ENCODE measurements at places on chromosomes 4 and X. TPM values are rescaled to one million over a fixed set of nuclear protein-coding genes. Genes with fewer than 3 reads are reported as not detected.

DNA sequence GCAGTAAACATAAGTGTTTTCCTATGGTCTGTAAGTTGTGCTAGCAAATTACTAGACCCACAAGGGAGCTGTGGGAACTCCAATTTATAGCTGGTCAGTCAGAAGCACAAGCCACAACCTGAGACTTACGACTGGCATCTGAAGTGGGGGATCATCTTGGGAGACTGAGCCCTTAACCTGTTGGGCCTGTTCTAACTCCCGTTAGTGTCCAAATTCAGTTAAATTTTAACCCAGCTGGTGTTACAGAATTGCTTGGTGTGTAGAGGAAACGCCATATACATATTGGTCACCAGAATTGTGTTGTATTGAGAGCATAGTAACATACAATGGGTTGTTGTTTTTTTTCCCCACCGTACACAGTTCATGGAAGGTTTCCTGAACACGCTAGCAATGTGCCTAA is 25.1 kb upstream of the NFXL1 start:
- H3K4me1 ChIP-seq: no peaks in the 10 kb centered on the region
- H3K4me3 ChIP-seq: no peak overlapping the region
- no peak for DNase-seq
- H3K27ac ChIP-seq: no peak overlapping the region

DNA sequence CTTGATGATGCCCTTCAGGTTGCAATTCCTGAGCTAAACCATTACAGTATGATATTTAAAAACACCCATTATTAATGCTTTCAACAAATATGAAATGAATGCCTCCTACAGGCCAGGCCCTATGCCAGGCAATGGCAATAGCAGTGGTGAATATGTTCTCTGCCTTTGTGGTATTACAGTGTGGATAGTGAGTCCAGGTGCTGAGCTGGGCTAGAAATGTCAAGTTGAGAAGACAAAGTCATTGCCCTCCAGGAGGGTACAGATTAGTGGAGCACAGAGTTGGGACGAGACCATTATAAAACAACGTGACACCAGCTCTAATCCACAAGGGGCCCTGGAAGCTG is 81.9 kb downstream of the RBM47 start:
- peaks cover 24% of the 10 kb centered on the region for H3K4me1 ChIP-seq
- H3K27me3 ChIP-seq: no peaks in the 10 kb centered on the region
- DNase-seq: no peak
- H3K36me3 ChIP-seq: no peaks in the 10 kb centered on the region

The TENT5D gene
- not detected for total RNA-seq

DNA sequence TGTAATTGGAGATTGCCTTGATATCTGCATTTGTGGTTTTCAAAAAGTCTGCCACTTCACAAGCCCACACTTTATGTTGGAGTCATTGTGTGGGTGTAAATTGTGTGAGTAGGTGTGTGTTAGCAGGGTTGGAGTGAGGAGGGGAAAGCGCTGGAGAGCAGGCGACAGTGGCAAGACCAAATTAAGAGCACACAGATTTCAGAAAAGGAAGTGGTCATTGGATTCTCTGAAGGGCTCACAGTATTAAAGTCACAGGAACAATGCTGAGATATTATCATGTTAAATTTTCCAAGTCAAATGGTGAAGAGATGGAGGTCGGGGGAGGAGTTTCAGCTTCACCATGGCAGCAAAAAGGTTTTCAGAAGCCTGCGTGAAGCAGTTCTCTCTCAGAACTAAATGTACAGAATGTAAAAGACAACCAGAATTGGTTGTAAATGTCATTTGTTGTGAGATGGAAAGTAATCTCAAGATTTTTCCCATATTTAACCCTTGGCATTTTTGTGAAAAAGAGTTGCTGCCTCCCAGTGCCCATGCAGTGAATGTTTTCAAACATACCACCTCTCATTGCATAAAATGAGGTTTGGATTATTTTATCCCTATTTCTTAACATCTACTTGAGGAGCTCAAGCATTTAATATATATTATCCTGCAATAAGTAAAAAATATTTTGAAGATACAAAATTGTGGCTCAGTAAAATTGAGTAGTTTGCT is 265.9 kb downstream of the ZNF674 start:
- no peaks in the 10 kb centered on the region for H3K27me3 ChIP-seq
- H3K4me1 ChIP-seq: peaks cover 24% of the 10 kb centered on the region
- peak overlapping the region; percentile 72 for H3K27ac ChIP-seq
- no peaks in the 10 kb centered on the region for H3K36me3 ChIP-seq
- no peak for DNase-seq
- no peak overlapping the region for H3K4me3 ChIP-seq

DNA sequence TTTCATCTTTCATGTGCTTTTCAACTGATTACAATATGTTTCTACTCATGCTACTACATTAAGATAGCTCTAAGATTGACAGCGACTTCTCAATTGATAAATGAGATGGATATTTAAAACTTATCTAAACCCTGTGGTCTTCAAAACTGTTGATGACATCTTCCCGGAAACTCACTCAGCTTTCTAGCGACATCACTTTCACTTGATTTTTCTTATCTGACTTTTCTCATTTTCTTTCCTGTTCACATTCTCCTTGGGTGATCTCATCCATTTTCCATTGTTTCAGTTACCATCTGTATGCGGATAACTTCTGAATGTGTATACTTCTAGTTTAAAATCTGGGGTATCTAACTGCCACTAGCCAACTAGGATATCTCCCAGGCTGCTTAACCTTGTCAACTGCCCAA is 3.1 kb downstream of the POLR2B start:
- H3K4me3 ChIP-seq: peak overlapping the region; percentile 38
- peak overlapping the region; percentile 77 for H3K27ac ChIP-seq
- peaks cover 47% of the 10 kb centered on the region for H3K4me1 ChIP-seq

- peaks cover 64% of the 10 kb centered on the region for H3K4me1 ChIP-seq
- peaks cover 8% of the 10 kb centered on the region for H3K36me3 ChIP-seq
These were observed 30.6 kb downstream of the HOPX start for GRCh38 chr4:56650262-56651055.

The PDCL2 gene
- total RNA-seq: not detected

GRCh38 chr4:143178923-143179322 is 5.8 kb upstream of the USP38 start:
- peaks cover 21% of the 10 kb centered on the region for H3K4me1 ChIP-seq
- no peak for DNase-seq
- H3K27me3 ChIP-seq: no peaks in the 10 kb centered on the region
- H3K27ac ChIP-seq: no peak overlapping the region

DNA sequence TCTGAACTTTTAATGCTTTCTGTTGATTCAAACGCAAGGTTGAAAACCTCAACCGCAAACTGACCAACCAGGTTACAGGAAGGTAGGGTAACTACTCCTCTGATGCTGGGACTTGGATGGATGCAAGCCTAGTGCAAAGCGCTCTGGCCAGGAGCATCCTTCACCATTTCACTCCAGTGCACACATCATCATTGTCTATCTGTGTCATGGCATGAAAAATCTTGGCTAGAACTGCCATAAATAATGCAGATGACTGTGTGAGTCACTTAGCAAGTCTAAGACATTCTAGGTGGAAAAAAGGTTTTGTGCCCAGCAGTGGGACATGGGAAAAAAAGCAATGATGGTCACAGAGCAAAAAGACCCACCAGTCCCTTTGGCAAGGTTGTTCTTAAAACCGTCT is 10.9 kb downstream of the ADGRA3 start:
- no peak for DNase-seq
- peaks cover 37% of the 10 kb centered on the region for H3K4me1 ChIP-seq
- H3K27ac ChIP-seq: no peak overlapping the region
- H3K4me3 ChIP-seq: no peak overlapping the region
- H3K36me3 ChIP-seq: peaks cover 4% of the 10 kb centered on the region

DNA sequence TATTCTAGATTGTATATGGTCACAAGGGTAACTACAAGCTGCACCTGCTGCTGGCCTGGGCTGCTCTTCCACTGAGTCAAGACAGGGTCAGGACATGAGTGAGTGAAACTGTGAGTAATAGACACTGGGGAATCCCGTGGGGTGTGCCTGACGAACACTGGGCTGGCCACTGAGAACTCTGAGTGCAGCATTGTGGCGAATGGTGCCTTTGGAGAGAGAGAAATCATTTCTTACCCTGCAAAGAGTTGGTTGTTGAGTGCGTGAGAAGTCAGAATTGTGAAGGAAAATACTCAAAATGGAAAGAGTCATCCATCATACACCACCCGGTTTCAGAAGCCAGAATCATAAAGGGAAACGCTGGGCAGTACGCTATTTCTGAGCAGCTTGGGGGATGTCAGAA is 43.1 kb upstream of the LSM6 start:
- peaks cover 4% of the 10 kb centered on the region for H3K4me1 ChIP-seq
- DNase-seq: peak; percentile 60
- no peaks in the 10 kb centered on the region for H3K36me3 ChIP-seq
- H3K4me3 ChIP-seq: no peak overlapping the region
- H3K27me3 ChIP-seq: peaks cover 7% of the 10 kb centered on the region

GRCh38 chr4:11438647-11439046 is 10.0 kb upstream of the HS3ST1 start:
- DNase-seq: no peak
- H3K27ac ChIP-seq: no peak overlapping the region
- no peaks in the 10 kb centered on the region for H3K27me3 ChIP-seq
- H3K4me1 ChIP-seq: peaks cover 13% of the 10 kb centered on the region
- H3K4me3 ChIP-seq: no peak overlapping the region

DNA sequence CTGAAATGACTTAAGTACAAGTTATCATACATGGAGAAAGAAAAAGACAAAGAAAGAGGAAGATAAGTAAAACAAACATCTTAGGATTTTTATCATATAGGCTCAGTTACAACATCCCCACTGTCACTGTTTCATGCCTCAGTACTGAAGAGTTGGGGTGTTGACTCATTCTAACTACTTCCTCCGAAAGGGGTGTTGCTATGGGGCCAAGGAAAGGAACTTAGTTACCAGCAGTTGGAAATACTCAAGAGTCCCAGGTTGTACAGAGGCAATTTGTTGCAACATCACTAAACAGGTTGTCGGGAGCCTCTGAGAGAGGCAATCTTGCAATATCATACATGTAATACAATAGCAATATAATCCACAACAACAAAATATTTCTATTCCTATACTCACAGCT is 1264.7 kb downstream of the PCDH7 start:
- H3K27me3 ChIP-seq: no peaks in the 10 kb centered on the region
- no peak for DNase-seq
- no peaks in the 10 kb centered on the region for H3K4me1 ChIP-seq
- no peaks in the 10 kb centered on the region for H3K36me3 ChIP-seq

DNA sequence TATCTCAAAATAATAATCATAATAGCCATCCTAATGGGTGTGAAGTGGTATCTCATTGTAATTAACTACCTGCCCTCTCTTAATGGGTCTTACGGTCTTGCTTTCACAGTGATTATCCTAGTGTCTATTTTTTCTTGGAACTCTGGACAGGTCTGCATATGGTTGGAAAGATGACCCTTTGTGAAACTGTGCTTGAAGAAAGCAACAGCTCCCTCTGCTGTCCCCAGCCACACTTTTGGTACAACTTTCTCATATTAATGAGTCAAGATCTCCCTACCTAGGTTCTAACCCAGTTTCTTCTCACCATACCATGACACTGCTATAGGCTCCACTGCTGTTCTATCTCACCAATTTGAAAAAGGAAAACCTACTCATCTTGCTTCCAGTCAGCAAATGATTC is 2.4 kb downstream of the TFDP3 start:
- no peaks in the 10 kb centered on the region for H3K4me1 ChIP-seq
- no peak overlapping the region for H3K4me3 ChIP-seq
- H3K27me3 ChIP-seq: no peaks in the 10 kb centered on the region
- no peaks in the 10 kb centered on the region for H3K36me3 ChIP-seq
- no peak overlapping the region for H3K27ac ChIP-seq

- H3K4me3 ChIP-seq: no peak overlapping the region
- H3K27me3 ChIP-seq: peaks cover 2% of the 10 kb centered on the region
- DNase-seq: no peak
- H3K4me1 ChIP-seq: peaks cover 18% of the 10 kb centered on the region
- no peak overlapping the region for H3K27ac ChIP-seq
- H3K36me3 ChIP-seq: no peaks in the 10 kb centered on the region
These were observed 101.2 kb upstream of the KLF3 start for GRCh38 chr4:38562751-38563198.

DNA sequence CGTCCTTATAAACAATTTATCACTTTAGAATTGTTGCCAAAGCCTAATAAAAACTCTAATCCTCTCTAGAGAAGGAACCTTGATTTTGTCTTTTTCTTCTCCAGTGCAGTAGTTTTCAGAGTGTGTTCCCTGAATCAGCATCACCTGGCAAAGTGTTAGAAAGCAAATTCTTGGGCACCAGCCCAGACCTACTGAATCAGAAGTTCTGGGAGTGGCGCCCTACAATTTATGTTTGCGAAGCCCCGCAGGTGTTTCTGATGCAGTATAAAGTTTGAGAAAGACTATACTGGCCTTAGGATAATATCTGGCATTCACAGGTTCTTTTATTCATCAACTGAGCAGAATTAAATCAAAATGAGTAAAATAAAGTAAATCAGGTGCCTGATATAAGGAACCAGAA is 645.8 kb upstream of the ATOH1 start:
- no peak overlapping the region for H3K27ac ChIP-seq
- no peaks in the 10 kb centered on the region for H3K36me3 ChIP-seq
- no peaks in the 10 kb centered on the region for H3K27me3 ChIP-seq
- H3K4me3 ChIP-seq: no peak overlapping the region
- DNase-seq: no peak
- H3K4me1 ChIP-seq: no peaks in the 10 kb centered on the region

The SH3D19 gene
- not detected for total RNA-seq

DNA sequence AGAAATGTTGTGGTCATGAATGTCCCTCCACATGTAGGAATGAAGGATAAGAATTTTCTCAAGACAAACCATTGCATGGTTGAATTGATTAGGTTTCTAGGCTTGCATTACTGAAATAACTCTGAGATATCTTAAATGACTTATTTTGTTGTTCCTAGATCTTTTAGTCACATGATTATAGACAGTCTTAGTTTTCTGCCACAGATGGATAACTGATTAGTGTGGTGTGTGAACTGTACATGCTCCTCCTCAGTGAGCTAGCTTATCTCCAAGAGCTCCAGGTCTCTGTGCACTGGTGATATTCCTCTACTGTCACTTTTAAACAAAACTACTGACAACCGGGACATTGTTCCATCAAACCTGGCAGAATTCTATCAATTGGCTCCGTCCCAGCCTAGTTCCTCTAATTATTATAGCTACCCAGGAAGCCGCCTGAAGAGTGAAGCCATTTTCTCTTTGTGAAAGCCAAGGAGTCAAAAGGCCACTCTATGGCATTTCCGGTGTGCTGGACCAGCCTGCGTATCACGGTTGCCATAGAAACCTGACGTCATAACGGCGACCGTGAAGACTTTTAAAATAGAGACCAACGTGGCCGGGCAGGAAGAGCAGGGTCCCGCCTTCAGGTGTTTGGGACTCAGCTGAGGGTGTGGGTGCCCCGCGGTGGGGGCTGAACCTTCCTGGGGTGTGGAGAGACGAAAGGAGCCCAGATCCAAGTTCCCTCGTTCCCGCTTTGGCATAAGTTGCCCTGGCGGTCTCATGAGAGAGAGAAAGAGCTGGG is 28.1 kb downstream of the BEX3 start:
- no peaks in the 10 kb centered on the region for H3K27me3 ChIP-seq
- peak overlapping the region; percentile 78 for H3K4me3 ChIP-seq
- peaks cover 3% of the 10 kb centered on the region for H3K4me1 ChIP-seq

All from activated naive CD4-positive, alpha-beta T cell treated with anti-CD3 and anti-CD28 coated beads for 36 hours (primary cell).